HuH-7.5 (cell line): ENCODE measurements at places on chromosomes 12 and 14.

GRCh38 chr12:67543021-67543770 lies 105.3 kb upstream of the DYRK2 start:
- no peak for DNase-seq

- no peak for DNase-seq
Measured at GRCh38 chr12:105409801-105410471, 79.4 kb downstream of the C12orf75 start.

DNA sequence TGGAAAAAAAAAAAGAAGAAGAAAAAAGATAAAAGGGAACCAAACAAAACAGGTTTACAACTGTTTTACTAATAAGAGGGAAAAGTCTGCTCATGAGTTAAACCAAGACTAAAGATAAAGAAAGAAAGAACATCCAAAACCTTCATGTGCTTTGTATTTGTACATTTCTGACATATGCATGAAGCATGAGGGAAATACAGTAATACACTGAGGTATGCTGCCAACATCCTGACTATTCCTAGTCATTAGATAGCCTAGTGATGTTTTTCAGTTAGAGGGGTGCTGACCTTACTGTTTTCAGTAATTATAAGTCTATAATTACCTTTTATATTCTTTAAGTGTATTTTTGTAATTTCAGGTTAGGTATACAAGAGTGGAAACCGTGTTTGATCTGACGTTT lies 793.3 kb downstream of the DIO2 start:
- DNase-seq: no peak

GRCh38 chr12:90226211-90226610 lies 517.6 kb upstream of the ATP2B1 start:
- DNase-seq: no peak

DNA sequence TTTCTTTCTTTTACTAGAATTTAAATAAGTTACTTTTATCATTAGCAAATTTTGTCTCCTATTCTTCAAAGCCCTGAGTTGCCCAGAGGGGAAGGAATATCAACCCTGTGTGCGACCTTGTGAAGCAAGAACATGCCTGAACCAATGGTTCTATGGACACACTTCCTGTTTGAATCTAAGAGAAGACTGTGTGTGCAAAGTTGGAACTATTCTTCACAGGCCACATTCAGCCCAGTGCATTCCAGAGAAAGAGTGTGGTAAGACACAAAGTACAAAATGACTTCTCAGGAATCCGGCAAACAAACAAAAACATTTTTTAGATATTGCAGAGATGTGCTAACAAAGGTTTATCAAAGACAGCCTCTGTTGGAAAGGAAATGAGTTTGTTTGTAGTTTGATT lies 90.8 kb upstream of the PTPRQ start:
- DNase-seq: no peak

DNA sequence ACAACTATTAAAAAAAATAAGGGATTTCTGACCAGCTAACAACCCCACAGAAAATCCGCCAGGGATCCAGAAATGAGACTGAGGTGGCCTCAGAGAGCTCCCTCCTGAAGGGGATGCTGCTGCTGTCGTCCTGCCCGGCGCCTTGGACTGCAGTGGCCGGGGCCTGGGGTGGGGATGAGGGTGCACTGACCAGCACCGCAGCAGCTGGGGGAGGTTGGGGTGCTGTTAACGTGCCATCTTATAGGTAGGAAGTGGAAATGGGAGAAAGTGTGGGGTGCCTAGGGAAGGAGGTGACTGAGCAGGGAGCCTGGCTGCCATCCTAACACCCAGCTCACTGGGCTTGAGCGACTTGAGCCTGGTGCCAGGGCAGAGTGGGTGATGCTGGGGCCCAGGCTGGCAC lies 32.0 kb downstream of the DDX11 start:
- DNase-seq: no peak

DNA sequence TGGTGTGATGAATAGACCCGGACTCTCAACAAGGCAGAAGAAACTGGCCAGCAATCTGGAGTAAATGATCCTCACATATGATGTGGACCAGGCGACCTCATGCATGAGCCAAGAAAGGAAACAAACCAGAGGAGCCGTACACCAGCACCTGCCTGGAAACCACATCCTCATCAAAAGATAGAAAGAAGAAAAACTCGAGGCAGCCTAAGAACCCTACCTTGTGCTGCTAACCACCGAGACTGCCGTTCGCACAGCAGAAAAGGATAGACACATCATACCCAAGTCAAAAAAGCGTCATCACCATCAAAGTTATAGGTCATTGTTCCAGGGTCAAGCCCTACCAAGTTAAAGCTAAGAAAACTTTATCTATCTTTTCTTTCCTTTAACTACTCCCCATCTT lies 66.7 kb downstream of the RESF1 start:
- DNase-seq: no peak

DNA sequence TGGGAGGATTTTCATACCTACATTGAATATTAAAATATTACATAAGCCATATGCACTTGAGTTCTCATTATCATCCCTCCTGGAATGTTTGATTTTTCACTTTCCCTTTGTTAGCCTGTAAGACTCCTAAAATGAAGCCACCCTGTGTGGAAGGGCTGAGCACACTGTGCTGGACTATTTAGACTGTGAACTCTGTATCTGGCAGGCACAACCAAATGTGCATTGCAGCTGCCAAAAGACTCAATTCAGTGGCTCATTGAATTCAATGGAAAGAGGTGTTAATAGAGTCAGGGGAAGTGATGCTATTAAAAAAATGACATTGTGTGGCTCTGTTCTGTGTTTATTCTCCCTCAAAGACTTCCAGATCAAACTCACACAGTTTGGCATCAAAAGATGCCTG lies 111.1 kb downstream of the SMOC1 start:
- DNase-seq: no peak

GRCh38 chr12:128657378-128657777 lies 166.4 kb downstream of the SLC15A4 start:
- DNase-seq: no peak

DNA sequence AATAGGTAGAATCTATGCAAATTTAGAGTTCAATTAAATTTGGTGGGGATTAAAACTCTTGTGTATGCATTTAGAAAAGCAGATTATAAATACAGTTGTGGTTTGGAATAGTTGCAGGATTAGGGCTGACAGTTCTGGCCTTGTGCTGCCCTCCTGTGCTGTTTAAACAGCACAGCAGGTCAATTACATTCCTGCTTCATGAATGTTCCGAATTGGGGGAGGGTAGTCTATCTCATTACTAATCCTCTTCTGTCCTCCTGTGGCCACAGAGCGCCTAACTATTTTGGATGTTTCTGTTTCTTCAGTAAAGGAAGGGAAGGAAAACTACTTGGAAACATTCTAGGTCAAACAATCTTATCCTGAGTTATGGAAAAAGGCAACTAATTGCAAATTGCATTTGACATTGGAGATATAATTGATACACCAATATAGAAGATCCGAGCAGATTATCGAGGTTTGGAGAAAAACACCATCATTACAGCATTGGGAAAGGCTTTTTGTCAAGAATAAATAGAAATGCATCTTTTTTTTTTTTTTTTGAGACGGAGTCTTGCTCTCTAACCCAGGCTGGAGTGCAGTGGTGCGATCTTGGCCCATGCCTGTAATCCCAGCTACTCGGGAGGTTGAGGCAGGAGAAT lies 8.7 kb upstream of the GPR19 start:
- no peak for DNase-seq

DNA sequence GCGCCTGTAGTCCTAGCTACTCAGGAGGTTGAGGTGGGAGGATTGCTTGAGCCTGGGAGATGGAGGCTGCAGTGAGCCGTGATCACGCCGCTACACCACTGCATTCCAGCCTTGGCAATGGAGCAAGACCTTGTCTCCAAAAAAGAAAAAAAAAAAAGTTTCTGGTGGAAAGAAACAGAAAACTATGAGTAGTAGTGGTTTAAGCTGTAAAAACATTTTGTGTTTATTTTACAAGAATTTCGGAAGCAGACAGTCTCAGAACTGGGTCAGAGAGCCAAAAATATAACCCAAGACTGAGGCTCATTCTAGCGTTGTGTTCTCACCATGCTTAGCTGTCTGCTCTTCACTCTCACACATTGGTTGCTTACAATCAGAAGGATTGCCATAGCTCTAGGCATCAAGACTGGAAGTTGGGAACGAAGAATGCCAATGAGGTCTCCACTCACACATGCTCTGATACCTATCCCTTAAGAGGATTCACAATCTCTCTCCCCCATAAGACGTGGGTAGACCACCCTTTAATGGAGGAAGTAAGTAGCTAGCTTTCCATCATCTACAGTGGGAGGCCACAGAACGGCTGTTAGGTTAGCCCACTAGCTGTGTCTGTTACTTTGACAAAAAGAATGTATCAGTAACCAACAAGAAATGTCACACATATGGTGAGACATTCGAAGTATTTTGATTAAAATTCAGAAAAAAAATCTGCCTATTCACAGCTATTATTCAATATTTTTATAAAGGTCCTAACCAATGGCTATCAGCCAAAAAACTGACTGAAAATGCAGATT lies 117.6 kb upstream of the RASSF8 start:
- DNase-seq: no peak

DNA sequence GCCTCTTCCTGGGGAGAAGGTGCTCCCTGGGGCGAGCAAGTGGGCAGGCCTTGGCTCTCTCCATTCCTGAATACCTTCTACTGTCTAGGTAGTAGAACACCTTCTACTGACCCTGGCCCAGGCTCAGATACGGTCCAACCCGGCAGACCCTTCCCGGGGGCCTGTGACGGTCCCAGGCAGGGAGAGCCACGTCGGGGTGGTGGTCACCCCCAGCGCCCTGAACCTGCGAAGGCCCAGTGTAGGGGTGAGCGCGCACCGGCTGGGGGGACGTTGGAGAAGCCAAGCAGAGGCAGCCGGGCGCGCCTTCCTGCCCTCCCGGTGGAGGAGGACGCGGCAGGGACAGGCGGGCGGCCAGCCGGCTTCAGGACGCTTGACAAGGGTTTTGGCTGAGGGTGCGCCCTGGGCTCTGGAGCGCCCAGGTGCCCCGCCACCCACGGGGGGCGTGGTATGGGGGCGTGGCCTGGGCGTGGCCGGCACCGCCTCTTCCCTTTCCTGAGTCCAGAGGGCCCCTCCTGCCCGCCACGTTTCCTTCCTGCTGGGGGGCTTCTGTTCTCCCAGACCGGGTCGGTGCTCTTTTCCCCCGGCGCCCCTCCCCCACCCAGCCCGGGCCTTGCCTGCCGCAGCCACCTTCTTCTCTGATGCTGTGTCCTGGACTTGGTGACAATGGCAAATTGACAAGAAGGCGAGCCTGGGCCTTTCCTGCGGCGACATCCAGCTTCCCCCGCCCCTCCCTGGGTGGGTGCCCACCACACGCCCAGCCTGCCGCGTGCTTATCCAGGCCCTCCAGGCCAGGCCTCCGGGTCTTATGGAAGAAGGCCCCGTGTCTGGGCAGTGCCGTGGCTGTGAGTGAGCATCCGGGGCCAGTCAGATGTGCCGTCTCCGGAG lies 24.5 kb upstream of the PPP1R13B start:
- DNase-seq: no peak

- no peak for DNase-seq
Measured at GRCh38 chr12:26699237-26699636, 133.8 kb downstream of the ITPR2 start.

DNA sequence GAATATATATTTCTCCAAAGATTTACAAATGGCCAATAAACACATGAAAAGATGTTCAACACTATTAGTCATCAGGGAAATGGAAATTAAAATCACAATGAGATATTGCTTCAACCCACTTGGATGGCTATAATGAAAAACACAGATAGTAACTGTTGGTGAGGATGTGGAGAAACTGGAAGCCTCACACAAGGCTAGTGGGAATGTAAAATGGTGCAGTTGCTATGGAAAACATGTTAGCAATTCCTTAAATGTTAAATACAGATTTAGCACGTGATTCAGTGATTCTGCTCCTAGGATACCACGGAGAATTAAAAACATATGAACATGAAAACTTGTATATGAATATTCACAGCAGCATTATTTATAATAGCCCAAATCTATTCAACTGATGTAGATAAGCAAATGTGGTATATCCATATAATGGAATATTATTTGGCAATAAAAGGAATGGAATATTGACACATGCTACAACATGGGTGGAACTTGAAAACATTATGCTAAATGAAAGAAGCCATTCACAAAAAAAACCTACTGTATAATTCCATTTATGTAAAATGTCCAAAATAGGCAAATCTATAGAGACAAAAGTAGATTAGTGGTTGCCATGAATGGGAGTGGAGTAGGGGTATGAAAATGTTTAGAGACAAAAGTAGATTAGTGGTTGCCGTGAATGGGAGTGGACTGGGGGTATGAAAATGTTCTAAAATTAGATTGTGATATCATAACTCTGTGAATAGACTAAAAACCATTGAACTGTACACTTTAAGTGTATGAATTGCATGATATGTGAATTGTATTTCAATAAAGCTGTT lies 227.1 kb upstream of the DDHD1 start:
- DNase-seq: no peak

DNA sequence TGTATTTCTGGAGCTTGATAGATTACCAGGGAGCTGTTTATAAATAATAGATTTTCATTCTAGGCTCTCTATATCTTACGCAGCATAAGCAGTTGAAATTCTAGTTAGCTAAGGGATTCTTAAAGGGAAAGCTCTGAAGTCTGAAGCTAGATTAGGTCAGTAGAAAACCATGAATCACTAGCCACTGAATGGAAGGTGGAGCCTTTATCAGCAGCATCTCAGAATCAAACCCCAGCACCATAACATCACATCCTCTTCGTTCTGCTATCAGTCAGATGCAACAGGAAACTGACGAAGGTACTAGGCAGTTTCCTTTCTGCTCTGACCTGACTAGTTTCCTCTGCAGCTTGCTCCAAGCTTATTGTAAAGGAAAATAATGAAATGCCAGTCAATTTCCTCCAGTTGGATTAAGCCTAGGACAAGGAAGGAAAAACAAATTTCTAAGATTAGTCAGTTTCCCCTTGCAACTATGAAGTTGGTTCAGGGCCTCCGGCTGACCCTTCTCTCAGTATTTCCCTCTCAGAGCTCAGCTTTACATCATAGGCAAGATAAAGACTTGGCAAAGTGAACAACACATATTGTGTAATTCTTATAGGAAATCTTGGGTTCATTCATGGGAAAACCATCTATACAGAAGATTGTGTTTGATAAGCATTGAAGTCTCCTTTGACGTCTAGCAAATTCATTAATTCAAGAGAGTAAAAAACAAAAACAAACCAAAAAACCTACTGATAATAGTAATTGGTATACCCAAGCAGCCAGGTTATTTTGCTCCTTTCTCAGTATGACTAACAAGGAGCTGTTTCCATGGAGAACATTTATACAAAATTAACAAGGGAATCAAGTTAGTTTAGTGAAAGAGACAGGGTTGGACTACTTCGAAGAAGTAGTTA lies 43.4 kb upstream of the CFAP54 start:
- DNase-seq: no peak

DNA sequence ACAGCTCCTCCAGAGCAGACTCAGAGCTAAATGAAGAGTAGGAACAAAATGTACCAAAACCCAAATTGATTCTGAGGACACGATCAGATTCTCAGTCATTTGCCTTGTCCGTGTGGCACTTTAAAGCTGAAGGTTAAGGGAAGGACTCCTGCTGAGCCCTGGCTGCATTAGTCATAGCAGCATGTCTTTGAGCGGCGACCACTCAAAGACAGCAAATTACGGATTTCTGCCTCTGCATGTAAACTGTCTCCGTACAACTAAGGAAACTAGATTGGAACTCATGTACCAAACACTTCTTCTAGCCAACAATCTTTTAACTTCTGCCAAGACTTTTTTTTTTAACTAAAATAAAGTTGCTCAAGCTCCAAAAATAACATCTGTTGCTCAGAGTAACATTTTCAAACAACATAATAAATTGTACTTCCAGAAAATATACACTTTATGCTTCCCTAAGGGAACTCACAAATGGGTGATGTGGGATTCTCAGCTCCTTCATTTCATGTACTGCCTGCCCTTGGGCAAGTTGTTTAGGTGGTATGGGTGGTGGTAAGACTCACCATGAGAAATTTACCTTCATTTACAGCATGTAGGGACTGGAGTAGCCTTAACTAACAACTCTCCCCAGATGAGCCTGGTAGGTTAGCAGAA lies 56.1 kb downstream of the RERG start:
- no peak for DNase-seq
